ENCODE measurements at places on chromosomes 13 and 19. TPM values are rescaled to one million over a fixed set of nuclear protein-coding genes. Genes with fewer than 3 reads are reported as not detected.

- DNase-seq: no peak
Measured at GRCh38 chr19:56111601-56112312, 9.3 kb downstream of the ZNF787 start.

The GARIN5A gene
- 3.2 TPM for polyA plus RNA-seq

DNA sequence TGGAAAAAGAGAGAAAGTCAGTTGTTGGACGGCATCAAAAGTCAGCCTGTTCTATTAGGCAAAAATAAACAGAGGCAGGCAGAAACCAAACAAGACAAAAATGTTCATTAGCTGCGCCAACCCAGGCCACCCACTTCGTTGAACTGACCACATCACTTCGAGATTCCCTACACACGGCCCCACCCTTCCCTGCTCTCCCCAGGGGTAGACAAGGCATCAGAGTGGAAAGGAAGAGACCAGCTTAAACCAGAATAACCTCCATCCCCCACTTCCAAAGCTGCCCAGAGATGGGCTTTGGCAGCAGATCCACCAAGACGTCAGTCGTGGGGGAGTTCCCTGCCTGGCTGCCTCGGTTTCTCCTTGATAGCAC lies 204.6 kb upstream of the TSHZ3 start:
- peak; percentile 24 for DNase-seq

DNA sequence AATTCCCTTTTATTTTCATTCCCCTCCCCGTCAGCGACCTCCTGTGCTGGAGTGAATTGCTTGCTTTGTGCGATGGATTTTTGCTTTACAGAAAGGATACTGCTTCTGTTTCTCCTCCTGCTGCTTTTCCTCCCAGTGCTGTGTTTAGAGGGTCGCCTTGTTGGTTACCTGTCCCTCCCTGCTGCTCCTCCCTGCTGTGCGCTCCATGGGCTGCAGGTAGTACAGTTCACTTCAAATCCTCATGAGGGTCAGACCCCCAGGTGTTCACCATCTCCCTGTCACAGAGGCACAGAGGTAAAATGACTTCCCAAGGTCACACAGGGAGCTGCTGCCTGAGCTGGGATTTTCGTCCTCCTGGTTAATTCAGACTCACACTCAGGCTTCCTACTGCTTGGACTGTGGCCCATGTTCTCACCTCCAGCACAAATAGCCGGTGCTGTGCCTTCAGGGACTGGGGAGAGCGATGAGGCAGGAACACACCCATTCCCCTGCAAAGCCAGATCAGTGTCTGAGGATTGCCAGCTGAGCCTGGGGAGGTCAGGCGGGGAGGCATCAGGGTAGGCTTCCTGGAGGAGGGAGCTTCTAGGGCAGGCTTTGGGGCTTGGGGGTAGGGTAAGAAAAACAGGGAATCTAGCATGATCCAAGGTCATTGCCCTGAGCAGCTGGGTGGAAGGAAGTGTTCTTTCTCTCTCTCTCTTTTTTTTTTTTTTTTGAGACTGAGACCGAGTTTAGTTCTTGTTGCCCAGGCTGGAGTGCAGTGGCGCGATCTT lies 14.4 kb downstream of the BICRA start:
- no peak for DNase-seq

The DOCK6 gene
- polyA plus RNA-seq: 53.7 TPM

- no peak for DNase-seq
Measured at GRCh38 chr13:95564091-95564490, 11.6 kb downstream of the CLDN10 start.

- DNase-seq: no peak
Measured at GRCh38 chr13:39257642-39258041, 219.4 kb downstream of the NHLRC3 start.

GRCh38 chr13:99386495-99386894 lies 79.3 kb upstream of the GPR183 start:
- DNase-seq: no peak

GRCh38 chr19:17327654-17328516 lies 6.8 kb downstream of the ANO8 start:
- peak; percentile 68 for DNase-seq

DNA sequence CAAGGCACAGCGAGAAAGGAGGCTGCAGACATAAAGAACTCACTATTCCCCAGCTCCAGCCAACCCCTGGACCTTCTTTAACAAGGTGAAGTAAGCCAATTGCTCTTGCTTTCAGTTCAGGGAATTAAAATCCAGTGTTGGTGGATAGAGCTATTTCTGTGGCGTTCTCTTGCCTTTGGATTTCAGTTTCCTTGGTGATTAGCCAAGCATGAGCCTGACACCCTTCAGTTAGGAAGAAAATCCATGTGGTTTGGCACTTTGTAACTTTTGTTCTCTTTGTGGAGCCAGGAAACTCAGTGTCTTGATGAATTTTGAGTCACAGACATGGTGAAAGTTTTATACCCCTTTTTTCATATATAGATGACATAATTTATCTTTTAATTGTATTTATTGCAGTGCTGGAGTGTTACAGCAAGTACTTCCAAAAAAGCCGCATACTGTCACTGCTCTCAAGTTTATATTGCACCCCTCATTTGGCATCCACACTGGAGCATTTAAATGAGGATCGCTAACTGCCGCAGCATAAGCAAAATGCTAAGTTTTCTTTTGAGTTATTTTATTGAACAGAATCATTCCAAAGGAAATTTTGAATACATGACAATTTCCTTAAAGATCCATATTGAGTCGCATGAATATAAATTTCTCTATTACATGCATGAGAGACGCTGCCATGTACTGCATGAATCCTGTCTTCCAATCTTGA lies 406.8 kb downstream of the MYO16 start:
- peak; percentile 16 for DNase-seq

The JAK3 gene
- 2.2 TPM for polyA plus RNA-seq

The ZNF99 gene
- 0.51 TPM for polyA plus RNA-seq

- no peak for DNase-seq
Measured at GRCh38 chr19:19416280-19416679, 10.8 kb downstream of the GATAD2A start.

The SYCN gene
- not detected for polyA plus RNA-seq

The EFNA2 gene
- polyA plus RNA-seq: 0.40 TPM

DNA sequence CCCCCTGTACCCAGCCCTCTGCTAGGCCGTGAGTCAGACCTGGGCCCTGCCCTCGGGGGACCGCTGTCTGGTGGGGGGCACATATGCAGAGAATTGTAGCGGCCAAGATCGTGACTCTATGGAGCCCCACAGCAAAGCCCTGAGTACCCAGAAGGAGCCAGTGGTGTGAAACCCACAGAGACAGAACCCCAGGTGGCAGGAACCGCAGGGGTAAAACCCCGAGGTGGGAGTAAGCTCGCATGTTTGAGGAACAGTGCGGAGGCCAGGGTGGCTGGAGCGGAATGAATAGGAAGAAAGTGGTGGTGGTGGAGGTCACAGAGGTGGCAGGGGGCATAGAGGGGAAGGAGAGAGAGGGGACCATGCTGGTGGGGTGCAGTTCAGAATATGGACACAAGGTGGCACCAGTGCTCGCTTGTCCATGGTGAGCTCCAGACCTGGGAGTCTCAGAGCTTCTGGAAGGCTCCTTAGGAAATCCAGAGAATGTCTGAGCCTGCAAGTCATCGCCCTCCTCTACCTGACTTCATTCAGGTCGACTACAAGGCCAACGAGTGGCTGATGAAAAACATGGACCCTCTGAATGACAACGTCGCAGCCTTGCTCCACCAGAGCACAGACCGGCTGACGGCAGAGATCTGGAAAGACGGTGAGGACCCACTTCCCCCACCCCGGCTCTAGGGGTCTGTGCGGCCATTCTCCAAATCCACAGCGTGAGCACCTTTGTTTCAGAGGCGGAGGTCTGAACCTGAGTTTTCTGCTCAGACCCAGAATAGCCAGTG lies 48.9 kb downstream of the MYH14 start:
- DNase-seq: no peak

The ANGPTL8 gene
- polyA plus RNA-seq: 0.32 TPM

Data from muscle of arm (tissue), 14 donors.